ENCODE measurements at places on chromosomes 11 and 22.

DNA sequence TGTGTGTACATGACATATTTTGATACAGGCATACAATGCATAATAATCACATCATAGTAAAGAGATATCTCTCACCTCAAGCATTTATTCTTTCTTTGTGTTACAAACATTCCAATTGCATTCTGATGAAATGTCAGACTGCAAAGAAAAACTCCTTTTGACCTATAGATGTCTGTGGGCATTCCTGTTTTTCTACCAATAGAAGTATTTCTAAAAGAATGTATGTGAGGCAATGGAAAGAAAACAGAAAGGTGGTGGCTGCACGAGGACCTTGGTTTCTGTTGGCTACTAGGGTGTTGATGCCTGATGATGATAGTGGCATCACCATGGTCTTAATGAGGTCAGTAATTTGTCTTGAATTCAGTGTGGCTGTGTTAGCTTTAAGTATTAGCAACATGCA is 137.0 kb upstream of the ANO3 start:
- no peak for DNase-seq

DNA sequence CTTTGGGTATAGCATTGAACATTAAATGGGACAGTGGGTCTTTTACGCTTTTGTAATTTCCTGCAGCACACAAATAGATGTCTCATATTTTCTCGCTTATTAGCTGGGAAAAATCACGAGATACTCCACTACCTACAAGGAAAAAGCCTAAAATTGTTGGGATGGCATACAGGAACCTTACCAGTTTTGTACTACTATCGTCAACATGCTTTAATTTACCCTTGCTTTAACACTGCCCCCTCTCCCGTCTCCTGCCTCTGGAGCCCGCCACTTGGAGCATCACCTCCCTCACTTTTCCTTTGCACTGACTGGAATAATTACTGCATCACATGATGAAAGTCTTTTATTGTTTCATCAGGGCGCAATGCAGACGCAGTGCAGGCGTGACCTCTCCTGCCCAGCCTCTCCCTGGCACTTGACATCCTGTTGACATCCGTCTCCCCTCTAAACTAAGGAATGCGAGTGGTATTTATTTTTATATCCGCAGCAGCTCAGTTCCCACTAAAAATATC is 1.0 kb upstream of the FNBP4 start:
- DNase-seq, result peak; percentile 4

GRCh38 chr11:9170450-9170849 is 79.1 kb upstream of the SCUBE2 start:
- no peak for DNase-seq

DNA sequence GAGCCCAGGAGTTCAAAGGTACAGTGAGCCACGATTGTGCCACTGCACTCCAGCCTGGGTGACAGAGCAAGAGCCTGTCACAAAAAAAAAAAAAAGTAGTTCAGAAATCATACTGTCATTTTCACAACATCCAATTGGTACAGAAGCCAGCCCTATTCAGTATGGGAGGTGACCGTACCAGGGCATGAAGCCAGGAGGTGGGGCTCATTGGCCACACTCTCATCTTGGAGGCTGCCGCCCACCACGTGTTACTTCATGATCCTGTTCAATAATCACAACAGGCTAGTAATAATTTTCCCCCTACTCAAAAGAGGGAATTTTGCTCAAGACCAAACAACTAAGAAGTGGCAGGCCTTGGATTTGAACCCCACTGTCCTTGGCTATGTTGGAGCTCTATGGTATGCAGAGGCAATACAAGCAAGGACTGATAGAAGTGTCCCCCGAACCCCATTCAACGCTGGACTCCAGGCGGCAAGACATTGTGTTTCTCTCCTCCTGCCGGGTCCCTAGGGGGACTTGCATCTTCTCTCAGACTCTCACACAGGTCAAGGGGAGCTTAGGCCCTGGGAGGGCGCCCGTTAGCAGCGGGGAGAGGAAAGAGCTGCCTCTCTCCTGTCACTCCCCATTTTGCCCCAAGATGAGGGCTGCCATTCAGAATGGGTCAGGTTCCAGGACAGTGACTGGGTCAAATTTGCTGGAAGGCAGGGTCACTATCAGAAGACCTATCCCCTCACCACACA is 40.2 kb upstream of the EMID1 start:
- no peak for DNase-seq

DNA sequence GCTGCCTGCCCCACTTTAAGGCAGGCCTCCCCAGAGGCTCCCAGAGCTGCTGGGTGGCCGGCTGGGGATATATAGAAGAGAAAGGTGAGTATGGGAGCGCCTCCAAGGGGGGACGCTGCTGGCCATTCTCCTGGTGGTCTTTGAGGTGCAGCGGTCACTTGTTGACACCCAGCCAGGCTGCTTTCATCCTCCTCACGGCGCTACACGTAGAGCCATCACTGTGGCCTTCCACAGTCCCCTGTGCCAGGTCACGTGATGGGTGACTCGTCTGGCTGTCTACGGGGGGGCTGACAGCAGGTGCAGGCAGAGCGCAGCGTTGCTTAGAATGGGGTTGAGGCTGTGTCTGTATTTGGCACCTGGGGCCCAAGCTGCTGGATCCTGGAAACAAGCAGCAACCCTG is 1.9 kb downstream of the ACR start:
- no peak for DNase-seq

DNA sequence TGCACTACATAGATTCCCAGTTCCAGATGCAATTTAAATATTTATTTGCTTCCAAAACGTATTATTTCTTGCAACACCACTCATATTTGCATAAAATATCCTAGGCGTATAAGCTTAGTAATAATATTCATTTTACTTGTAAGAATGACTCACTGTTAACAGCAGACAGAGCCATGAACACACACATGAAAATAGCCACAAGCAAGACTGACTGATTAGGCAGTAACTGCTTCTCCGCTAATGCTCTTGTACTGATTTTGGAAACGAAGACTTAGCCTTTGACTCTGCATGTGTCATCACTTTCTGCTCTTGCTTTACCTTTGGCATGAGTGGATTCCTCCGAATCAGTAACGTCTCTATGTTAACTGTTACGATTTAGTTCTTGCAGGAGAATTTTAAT is 6.0 kb downstream of the OR10Q1 start:
- DNase-seq, result no peak

GRCh38 chr11:71456831-71457230 is 3.8 kb downstream of the NADSYN1 start:
- DNase-seq, result no peak

GRCh38 chr22:44390613-44390970 is 77.8 kb upstream of the SHISAL1 start:
- DNase-seq, result no peak

DNA sequence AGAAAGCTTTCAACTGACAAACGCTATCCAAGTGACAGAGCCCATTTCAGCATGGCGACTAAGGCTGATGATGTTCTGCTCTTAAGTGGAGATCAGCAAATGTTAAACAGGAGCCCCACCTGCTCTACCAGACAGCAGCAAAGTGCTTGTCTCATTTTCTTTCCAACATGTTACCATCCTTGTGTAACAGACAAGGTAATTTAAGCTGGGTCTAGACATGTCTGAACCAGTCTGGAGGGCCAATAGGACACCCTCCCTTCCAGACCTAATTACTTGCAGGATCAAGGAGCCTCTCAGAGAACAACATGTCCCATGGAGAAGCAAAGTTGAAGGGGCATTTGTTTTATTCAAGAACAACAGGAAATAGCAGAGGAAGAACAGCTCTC is 3.9 kb upstream of the LMO2 start:
- DNase-seq, result no peak

DNA sequence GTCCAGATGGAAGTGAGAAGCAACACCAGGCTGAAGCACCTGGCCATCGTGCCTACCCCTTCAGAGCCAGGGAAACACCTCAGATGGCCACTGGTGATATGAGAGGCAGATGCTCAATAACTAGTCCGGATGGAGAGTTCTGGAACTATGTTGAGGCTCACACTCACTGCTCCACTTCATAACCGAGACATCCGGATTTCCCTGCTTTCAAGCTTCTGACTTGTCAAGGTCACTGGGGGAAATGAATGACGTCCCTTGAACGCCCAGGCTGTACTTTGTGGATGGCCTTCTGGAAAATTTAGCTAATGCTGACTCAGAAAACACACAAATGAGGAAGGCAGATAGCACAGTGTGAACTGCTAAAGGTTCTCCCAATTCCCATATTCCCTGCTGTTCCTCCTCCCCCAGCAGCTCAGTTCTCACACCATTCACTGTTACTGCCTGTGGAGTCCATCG is at the start of gene LYVE1:
Gene LYVE1 (minus strand): TSS at position 180 of the 456 bp plus-strand sequence. CDS start 133 bp downstream, at position 47.
- no peak for DNase-seq

- no peak for DNase-seq
Observed at GRCh38 chr11:120985718-120986569, 38.0 kb upstream of the TBCEL start.

DNA sequence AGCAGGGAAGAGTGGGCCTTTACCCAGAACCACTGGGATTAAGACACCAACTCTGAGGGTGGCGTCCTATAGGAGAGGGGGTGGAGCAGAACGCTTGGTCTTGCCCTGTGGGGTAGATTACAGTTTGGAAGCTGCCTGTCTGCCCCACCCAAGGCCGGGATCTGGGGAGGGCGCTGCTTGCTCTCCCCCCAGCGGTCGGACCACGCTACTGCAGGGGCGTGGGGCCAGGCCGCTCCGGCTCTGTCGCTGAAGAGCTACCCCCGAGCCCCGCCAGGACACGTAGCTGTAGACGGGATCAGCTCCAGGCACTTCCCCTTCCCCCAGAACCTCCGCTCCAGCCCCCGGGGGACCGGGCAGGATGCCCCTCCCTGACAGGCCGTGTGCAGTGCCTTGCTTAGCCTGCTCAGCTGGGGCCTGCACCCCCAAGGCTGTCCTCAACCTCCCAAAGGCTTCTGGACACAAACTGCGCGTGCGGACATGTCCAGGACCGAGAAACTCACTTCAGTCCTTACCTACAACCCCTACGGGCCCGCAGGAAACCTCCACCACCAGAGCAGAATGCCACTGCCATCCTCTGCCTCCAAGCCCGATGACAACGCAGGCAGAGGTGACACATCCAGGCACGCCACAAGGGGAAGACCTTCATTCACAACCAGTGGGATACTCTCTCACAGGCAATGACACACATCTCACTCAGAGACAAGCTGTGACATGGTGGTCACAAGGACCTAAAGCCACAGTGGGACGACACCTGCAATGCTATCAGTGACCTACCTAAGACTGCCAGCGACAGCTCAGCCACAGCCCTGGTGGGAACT is 3.6 kb downstream of the AHNAK start:
- DNase-seq, result peak; percentile 61

DNA sequence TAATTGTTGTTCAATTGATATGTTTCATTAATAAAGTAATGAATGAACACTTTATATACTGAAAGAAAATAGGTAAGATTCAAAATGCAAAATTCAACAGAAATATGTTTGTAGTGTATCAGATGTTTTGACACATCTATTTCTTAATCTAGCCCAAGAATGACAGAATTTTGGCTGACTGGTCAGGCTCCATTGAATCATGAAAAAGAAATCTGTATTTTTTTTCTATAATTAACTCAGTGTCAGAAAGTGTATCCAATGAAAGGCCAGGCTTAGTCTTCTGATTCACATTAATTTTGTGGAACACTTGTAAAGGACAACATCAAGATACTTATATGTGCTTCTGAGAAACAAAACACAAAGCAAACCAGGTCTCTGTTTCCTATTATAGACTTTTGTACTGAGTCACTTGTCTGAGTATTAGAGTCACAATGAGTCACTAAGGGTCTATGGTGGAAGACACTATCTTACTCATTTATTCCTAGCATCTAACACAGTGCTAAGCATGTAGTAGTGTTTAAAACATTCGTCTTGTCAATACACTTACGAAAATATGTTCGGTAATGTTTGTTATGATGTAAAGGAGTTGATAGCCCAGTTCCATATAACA is 297.7 kb upstream of the CCDC90B start:
- DNase-seq, result no peak

DNA sequence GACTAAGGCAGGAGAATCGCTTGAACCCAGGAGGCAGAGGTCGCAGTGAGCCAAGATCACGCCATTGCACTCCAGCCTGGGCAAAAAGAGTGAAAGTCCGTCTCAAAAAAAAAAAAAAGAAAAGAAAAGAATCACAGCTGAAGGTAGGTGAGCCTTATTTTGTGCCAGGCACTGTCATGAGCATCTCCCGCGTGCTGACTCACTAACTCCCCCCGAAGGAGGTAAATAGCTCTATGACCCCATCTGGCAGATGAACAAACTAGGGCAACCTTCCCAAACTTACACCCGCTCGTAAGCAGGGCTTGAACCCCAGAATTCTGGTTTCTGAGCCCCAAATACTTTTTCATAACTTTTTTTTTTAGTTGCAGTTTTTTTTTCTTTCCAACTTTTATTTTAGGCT is 60.3 kb downstream of the ANO1 start:
- no peak for DNase-seq

GRCh38 chr22:35910003-35910769 is 118.4 kb downstream of the RBFOX2 start:
- no peak for DNase-seq

GRCh38 chr22:17436382-17436980 is 67.2 kb downstream of the CECR2 start:
- DNase-seq, result no peak

DNA sequence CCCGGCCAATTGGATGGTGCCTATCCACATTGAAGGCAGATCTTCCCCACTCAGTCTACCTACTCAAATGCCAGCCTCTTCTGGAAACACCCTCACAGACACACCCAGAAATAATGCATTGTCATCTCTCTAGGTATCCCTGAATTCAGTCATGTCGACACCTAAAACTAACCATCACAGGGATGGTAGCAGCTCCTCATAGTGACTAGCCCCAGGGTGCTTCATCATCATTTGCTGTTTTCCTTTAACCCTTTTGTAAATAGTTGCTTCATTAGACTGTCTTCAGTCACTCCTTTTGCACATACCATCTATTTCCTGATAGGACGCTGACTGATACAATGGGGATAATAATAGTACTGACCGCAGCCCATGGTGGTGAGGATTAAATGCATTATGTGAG is 18.8 kb upstream of the AMOTL1 start:
- DNase-seq, result no peak

DNA sequence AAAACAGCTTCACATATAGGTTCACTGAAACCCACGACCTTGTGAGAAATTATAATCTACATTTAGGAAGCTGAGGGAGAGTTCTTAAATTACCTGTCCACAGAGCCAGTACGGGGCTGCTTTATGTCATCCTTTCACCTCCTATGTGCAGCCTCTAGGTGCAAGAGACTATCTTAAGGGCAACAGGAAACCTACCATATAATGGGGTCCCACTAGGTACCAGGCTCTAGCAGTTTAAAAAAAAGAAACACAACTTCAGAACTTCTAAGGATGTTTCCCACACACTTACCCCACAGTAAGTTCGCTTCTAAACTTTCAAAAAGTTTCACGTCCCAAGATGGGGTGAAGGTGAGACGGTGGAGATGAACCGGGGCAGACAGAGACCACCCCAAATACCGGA is 573 bp downstream of the STK33 start:
- DNase-seq, result no peak

DNA sequence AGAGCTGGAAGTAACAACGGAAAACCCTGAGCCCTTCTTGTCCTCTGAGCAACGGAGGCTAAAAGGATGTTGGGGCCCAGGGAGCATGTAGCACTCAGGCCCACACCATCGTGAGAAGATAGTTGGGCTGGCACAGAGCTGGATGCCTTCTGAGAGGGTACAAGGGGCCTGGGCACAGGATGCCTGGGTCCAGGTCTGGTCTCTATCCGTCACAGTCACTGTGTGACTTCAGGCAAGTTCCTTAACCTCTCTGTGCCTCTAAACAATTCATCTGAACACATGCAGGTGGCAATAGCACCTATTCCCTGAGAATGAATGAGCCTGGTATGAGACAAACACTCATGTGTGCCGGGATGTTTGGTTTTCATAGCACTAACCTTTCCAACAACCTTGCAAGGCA is 29.2 kb downstream of the MB start:
- DNase-seq, result no peak
